ENCODE measurements at places on chromosomes 16 and 17.

DNA sequence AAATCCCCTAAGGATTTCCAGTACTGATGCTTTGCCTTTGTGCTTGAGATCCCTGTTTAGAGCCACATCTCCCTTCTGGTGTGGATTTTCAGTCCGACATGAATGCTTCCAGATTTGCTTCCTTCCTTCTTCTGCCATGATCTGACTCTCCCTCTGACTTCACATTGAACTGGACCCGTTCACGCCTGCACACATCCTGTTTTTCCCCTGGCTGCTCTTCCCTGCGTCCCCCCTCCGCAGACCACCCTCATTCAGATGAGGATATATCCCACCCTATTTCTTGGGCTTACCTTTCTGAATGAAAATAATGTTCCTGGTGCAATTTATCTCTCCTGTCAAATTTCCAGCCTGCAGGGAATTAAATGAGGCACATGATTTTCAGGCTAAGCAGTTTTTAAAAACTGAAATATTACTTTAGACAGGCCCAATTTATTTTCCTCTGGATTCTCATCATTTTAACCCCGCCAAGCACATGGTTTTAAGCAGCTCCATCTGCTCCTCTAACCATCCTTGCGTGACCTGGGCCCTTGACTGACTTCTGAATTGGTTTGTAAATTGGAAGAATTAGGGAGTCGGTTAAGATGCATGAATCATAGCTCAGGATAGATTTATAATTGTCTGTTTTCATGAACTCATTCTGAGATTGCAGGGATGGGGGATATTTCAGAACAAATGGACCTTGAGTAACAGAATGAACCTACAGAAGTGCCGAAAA is 59.2 kb downstream of the BMERB1 start:
- no peak for DNase-seq

DNA sequence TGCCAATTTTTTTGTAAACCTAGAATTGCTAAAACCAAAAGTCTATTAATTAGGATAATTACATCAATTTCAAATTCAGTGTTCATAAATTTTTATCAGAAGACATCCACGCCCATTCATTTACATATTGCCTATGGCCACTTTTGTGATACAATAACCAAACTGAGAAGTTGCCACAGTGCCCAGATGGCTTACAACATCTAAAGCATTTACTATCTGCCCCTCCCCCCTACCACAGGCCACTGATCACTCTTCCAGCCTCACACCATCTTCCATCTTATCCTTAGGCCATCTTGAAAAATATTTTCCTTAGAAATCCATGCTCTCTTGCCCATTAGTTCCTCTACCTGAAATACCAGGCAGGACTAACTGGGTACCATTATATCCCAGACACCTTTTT is 6.3 kb upstream of the PRKAR1A start:
- no peak for DNase-seq

DNA sequence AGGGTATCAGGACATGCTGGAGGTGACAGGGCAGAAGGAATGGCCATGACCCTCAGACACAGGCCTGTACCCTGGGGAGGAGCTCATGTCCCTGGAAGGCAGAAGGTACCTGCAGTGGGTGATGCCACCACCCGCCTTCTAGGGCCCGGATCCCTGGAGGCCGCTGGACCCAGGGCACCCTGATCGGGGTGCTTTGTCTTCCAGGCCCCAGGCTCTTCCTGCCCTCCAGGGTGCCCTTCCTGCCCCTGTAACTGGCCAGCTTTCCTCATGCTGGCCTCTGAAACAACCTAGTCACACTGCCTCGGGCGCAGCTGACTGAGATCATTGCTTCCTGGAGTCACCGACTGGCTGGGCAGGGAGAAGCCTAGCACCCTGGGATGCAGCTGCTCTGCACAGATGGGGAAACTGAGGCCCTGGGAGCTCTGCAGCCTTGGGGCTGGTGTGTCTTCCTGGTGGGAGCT is 5.8 kb downstream of the ADCY7 start:
- no peak for DNase-seq

DNA sequence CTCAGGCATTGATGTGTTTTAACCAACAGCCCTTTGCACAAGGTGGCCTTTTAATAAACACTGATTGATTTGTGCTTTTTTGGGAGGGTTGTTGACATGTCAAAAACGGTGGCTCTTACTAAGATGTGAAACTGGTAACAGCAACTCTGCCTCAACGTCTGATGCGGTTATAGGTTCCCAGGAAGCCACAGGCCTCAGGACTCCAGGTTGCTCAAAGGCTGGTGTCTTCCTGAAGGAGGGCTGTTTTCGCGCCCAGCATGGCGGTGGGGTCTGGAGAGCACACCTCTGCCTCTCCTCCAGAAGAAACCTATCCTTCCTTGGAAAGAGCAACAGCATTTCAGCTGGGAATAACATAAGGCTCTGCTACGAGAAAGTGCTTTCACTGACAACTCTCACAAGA is 187.5 kb downstream of the IRF8 start:
- no peak for DNase-seq

DNA sequence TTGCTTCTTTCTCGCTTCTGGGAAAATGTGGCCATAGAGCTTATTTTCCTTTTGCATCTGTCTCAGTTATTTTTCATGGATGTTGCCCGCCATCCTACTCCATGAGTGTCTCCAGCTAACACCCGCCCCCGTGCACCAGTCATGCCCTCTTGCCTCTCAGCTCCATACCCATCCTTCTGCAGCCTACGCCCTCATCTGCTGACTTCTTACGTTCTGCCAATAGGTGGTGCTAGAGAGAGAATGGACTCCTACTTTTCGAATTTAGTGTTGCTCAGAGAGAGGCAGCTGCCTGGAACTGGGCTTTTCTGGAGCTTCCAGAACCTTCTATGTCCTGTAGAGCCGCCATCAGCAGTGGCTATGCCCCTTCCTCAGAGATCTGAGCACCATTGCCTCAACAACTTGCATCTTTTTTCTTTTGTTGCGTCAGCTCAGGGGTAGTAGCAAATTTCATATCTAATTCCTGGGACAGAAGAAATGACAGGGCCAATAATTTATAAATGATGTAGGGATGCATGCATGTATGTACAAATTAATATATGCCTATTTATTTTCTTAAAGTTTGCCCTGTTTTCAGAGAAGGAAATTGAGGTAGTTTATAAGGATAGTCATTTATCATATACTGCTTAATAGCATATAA is 119.7 kb upstream of the MYOCD start:
- peak; percentile 0 for DNase-seq

- no peak for DNase-seq
Measured at GRCh38 chr17:76499267-76499667, 2.0 kb downstream of the RHBDF2 start.

GRCh38 chr17:77042476-77043231 is 98.1 kb upstream of the SEC14L1 start:
- no peak for DNase-seq

GRCh38 chr16:89232107-89232506 is 14.6 kb downstream of the ZNF778 start:
- no peak for DNase-seq

GRCh38 chr17:59492091-59492451 is 73.3 kb upstream of the DHX40 start:
- DNase-seq, result no peak

DNA sequence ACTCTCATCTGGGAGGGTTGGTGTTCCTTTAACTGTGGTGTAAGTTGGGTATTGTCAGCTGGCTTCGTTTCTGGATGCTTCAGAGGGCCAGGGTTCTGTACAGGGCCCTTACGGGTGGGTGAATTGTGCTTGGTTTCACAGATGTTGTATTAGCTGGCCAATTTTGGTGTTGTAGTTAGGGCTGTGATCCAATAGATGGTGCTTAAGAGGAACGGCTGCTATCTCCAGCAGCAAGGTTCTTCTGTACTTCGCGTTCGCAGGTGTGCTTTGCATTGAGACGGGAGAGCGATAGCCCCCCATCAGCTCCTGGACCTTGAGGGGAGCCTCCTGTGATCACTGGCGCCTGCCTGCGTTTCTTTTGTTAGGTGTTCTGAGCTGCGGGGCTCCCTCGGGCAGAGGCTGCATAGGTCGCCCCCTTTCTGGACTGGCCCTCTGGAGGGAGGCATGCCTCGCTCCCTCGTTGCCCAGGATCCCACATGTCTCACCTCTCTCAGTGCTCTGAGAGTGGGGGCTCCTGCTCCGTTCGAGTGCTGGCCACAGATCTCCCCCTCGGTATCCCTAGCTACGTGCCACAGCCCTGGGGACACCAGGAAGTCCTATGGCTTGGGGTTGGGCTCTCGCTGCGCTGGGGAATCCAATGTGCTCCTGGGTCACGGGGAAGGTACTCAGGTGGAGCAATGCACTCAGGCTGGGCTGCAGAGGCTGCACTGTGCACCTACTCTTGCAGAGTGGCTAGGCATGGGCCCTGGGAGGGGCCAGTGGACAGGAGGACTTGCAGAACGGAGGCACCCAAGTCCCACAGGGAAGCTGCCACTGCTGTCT is 837 bp upstream of the PRDM7 start:
- no peak for DNase-seq

DNA sequence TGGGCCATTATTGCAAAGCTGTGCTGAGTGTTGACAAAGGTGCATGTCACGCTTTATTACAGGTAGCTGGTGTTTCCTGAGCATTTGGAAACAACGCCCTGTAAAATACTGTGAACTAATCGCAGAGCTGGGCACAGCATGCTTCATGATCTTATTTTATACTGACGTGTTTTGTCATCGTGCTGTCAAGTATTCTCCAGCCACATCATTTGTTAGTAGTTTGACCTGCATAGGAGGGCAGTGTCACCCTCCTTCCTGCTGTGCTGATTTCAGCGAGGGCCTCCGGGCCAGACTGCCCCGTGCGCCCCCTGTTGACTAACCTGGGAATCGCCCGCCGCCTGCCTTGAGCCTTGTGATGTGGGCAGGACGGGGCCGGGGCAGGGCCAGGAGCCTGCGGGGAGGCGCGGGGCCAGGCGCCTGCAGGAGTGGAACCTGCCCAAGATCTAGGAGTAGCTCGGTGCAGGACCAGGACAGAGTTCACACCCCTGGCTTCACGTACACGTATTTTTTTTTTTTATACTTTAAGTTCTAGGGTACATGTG is 820.7 kb downstream of the KCNJ18 start:
- no peak for DNase-seq
